Forelimb muscle (tissue), 1 donor: ENCODE measurements at places on chromosomes 16 and 17. TPM values are rescaled to one million over a fixed set of nuclear protein-coding genes. Genes with fewer than 3 reads are reported as not detected.

GRCh38 chr16:62100651-62101050, 64.4 kb upstream of the CDH8 start:
- DNase-seq: no peak

- DNase-seq: no peak
Measured at GRCh38 chr17:50169121-50169764, 3.4 kb downstream of the SGCA start.

- DNase-seq: no peak
Measured at GRCh38 chr16:50274326-50275097, 8.2 kb downstream of the ADCY7 start.

DNA sequence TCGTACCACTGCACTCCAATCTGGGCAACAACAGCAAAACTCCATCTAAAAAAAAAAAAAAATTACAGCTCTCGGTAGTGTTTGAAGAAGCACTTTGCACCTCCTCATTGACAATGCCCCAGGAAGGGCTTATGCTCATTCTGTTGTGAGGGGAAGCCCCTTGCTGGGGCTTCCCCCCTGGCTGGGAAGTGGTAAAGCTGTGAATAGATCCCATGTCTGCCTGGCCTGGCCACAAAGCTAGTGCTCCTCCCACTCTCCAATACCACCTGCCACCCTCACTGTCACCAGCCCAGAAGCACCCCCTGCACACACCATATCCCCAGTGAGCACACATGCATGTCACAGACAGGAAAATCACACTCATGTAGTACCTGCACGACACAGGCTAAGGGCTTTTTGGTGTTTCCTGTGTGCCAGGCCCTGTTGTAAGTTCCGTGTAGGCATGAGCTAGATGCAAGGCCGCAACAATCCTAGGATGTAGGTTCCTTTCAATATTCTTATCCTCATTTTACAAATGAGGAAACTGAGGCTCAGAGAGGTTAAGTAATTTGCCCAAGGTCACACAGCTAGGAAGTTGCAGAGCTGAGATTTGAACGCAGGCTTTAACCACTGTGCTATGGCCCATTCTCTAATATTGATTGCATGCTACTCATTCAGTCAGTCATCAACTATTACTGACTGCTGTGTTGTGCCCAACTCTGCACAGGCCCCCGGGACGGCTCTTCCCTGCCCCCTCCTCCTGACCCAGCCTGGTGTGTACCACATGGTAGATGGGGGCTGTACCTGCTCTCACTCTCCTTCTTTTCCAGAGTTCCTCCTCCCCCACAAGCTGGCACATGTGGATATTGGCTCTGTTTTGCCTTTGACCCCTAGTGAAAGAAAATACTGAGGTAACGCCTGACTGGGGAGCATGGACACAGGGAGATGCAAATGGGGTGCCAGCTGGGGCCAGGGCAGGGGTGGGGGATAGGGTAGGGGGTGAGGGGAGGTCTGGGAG, 11.9 kb upstream of the COL1A1 start:
- no peak for DNase-seq

DNA sequence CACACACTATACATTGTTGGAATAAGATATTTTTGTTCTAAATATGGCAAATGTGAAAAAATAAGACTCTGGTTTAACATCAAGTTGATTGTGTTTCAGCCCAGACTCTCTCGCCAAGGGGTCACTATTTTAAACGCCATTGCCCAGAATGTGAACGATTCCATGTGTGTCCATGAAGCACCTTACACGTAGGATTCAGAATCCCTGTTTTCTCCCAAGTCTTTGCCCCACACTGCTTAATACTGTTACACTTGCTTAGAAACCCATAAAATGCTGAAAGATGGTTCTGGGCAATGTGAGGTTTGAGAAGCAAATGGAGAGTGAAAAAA, 7.7 kb downstream of the HS3ST3B1 start:
- no peak for DNase-seq

DNA sequence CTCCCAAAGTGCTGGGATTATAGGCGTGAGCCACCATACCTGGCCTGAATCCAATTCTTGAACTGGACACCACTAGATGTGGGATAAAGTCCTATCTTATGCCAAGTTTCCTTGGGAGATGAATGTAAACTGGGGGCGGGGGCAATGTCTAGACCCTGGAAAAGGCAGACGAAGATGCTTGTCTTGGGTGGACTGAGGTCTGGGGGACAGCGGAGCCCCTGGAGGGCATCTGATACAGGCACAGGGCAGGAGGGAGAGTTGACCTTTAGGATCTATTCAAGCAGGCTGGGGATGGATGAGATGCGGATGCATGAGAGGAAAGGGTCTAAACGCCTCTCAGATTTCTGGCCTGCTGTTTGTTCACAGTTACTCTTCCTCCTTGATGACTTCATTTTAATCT, 11.7 kb downstream of the C1QTNF1 start:
- DNase-seq: no peak

- no peak for DNase-seq
Measured at GRCh38 chr16:73240920-73241319, 193.0 kb upstream of the ZFHX3 start.

DNA sequence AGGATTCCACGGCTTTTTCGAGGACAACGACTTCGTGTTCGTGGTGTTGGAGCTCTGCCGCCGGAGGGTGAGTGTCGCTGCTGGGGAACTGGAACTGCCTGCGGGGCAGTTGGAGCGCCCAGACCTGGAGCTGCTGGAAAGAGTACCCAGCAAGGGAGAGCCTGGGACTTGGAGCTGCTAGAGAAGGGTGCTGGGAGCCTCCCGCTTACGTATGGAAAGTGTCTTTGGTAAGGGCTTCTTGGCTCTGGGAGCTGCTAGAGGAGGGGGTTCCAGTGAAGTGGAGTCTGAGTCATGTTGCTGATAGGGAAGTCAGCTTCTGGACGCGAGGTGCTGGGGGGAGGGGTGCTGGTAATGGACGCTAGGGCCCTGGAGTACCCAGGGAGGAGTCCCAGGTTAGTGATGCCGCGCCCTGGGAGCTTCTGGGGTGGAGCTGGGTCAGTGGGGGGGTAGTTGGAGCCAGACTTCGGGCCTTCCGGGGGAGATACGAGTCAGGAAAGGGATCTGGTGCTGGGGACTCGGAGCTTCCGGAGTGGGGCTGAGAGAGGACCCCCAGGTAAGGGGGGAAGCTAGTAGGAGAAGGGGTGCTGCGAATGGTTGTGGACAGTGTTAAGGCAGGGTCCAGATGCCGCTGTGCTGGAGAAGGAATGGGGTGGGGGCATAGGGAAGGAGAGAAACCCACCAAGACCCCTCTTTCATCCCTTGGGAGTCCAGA, 741 bp downstream of the PLK1 start:
- no peak for DNase-seq

DNA sequence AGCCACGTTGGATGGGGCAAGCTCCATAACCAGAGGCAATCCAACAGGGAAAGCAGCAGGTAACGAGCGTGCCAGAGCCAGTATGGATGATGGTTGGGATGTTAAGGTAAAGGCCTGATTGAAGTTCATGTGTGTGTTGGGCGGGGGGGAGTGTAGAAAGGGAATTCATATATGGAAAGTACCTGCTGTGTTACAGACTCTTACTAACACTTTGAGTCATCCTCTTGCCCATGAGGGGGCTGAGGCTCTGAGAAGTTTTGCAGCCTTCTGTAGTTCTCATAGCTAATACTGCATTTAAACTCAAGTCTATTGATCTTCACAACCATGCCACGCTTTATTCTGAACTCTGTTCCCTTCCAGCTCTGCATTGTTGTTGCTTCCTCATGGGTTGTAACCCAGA, 28.5 kb downstream of the SYCE1L start:
- DNase-seq: no peak

- DNase-seq: no peak
Measured at GRCh38 chr16:58655215-58655596, 25.6 kb upstream of the CNOT1 start.

GRCh38 chr17:28812748-28813377, 29.7 kb downstream of the FAM222B start:
- no peak for DNase-seq

DNA sequence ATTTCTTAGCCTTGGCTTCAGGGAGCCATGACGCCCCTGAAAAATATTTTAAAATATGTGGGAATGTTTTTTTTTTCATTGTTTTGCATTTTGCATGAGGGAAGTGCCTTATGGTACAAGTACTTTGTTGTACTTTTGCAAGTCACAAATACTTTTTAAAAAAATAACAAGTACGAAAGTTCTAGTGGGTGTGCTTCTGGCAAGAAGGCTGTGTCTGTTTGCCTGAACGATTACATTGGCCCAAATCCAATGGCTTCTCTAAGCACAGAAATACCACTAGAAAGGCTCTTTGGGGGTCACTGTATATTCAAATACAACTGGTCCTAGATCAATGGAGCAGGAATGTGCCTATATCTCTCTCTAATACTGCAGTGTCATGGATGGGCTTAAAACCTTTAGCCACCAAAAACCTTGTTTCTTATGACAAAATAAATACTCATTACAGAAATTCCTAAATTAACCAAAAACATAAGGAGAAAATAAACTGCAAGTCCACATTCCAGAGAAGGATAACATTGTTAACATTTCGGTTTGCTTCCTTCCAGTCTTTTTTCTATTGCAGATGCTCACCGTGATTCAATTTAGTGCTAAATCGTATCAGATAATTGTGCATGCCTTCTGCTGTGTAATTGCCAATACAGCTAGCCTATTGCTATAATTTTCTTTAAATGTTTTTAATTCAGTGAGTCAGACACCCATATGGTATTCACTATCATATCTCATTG, 97.4 kb downstream of the VAT1L start:
- no peak for DNase-seq

DNA sequence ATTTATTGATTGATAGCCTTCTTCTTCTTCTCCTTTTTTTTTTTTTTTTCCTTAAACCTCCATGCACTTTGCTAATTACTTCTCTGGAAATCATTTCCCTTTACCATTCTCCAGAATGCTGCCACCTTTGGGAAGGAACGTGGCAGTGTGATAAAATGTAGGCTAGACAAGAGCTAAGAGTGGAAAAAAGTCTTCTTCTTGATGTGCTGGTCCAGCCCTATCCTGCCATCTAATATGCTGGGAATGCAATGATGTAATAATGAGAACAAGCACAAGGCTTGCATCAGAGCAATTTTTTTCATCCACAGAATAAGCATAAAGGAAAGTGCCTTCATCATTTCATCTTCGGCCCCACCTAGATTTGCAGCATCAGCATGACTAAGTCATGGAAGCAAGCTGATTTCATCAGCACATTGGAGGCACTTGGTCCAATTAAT, 128.7 kb upstream of the ZFHX3 start:
- DNase-seq: no peak

GRCh38 chr17:69342896-69343644, 16.1 kb upstream of the ABCA5 start:
- DNase-seq: no peak

DNA sequence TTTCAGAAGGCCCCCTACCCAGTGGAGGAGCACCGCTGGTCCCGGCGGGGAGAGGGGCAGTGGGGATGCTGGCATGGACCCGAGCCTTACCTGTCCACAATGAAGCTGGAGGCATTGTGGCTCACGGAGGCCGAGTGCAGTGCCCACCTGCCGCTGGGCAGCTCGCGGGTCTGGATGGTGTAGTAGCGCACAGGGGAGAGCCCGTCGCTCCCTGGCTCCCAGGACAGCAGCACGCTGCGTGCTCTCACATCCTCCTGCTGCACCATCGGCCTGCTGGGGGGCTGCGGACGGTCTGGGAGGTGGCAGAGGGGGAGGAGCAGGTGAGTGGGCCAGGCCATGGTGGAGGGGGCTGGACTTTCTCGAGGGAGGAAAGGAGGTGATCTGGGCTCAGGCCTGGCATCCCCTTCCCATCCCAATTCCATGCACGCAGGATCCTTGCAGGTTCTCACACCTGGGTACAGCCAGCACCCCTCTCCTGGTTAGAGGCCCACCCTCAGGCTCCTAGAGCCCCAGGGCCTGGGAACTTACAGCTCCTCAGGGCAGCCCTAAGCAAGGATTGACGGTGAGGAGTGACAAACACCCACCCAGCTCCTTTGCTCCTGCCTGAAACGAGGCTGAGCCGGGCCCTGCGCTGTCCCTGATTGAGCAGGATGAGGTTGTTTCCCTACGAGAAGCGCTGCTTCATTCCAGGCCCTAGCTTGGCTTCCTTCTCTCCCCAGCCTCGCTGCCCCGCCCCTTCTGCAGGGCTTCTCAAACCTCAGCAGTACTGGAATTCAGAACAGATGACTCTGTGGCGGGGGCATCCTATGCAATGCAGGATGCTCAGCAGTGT, 76.2 kb upstream of the CDC42EP4 start:
- DNase-seq: no peak

GRCh38 chr17:58121925-58122324, 26.3 kb upstream of the OR4D1 start:
- DNase-seq: no peak

DNA sequence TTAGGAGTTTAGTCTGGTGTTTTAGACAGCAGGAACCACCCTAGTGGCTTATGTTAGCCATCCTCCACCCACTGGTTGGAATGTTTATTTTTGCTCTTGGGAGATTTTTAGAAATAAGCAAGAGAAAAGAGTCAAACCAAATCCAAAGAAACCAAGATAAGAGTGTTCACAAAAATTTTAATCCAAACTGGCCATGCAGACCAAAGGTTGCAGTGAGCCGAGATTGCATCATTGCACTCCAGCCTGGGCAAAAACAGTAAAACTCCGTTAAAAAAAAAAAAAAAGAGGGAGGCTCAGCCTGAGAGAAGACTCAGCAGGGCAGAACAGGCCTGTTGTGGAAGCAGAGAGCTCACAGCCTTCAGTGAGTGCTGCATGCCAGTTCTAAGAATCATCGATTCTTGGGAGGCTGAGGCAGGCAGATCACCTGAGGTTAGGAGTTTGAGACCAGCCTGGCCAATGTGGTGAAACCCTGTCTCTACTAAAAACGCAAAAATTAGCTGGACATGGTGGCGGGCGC, 12.2 kb upstream of the C16orf54 start:
- DNase-seq: no peak

GRCh38 chr17:79466562-79467350, 144.1 kb downstream of the RBFOX3 start:
- no peak for DNase-seq

DNA sequence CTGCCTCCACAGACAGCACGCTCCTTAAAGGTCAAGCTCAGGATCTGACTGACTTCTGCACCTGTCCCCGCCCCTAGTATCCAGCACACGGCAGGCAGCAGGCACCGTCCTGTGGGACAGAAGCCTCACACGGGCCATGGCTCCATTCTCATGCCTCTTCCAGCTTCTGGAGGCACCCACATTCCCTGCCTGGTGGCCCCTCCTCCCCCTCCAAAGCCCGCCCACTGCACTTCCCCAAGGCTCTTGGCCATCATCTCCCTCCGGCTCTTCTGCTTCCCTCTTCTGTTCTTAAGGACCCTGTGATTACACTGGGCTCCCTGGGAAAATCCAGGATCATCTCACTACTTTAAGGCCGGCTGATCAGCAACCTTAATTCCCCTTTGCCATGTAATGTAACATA, 3.5 kb downstream of the CANT1 start:
- DNase-seq: no peak

- DNase-seq: no peak
Measured at GRCh38 chr17:58520843-58521430, 6.5 kb upstream of the MTMR4 start.

Gene TRAF7
- polyA plus RNA-seq: 43.7 TPM

Gene PROCA1
- 3.1 TPM for polyA plus RNA-seq

Gene SPIRE2
- 2.5 TPM for polyA plus RNA-seq

Gene CTF1
- polyA plus RNA-seq: 12.8 TPM

Gene LRRC37A3
- polyA plus RNA-seq: 11.6 TPM

Gene SMIM22
- not detected for polyA plus RNA-seq

Gene SLC5A11
- polyA plus RNA-seq: 0.13 TPM

Gene ARL5C
- 0.59 TPM for polyA plus RNA-seq

Gene P3H4
- 39.5 TPM for polyA plus RNA-seq

Gene KRT28
- polyA plus RNA-seq: not detected

Gene HCRT
- not detected for polyA plus RNA-seq

Gene CA7
- not detected for polyA plus RNA-seq

Gene CARD14
- polyA plus RNA-seq: 0.92 TPM
